ENCODE measurements at places on chromosomes 6 and 20.
A peak's percentile ranks its signal among the peaks of the same experiment; 100 is the strongest.

DNA sequence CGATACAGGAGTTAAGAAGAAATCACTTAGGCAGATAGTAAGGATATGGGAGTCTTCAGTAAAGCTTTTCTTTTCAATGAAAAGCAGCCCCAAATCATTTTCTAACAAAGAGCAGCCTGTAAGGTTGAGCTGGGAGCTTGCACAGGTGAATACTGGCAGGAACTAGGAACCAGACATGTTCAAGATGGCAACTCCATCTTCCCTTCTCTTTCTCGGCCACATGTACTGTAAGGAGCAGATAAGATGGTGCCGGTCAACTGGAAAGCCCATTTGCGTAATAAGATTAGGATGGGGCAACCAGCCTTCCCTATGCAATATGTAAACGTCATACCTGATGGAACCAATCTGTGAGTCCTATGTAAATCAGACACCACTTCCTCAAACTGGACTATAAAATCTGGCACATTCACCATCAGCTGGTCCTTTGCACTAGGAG, 46.2 kb upstream of the RNGTT start:
- DNase-seq: peak; percentile 90

DNA sequence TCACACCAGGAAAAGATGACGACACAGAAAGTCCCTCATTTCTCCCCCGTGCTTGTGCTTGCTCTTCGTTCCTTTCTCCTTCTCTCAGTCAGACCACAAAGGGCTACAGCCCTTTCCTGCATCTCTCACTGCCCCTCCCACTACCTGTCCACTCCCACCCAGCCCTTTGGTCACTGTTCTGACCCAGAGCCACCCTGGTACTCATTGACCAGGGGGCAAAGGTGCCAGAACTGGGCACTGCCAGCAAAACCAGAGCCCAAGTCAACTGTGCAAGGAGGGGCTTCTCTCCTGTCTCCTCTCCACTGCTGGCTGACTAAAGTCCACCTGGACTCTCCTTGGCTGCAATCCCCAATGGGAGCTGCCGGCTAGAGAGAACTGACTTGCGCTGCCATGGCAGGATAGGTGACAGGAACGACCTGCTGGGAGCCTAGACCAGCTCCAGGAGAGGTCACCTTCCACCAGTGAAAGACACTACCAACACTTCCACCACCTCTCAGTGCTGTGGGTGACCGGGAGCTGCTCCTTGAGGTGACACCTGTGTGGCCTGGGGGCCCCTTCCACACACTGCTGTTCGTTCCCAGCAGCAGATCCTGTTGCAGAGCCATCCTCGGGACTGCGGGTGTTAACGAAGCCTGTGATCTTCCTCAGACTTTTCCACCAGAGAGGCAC, 32.8 kb downstream of the KCNK17 start:
- no peak for DNase-seq

DNA sequence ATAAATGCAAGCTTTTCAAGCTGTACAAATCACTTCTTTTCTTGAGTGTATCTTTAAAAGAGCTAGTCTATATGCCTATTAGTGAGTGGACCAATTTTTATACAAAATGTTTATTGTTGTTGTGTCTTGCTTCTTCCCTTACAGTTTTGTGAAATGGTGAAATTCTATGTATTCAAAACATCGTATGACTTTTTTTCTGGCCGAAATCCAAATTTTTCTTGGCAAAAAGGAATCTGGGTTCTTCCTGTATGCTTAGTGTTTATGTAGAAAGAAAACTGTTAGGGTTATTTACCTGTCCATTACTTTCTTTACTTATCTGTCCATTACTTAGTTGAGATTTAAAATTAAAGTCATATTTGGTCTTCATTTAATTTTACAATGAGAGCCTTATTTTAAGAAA, 153.9 kb downstream of the MMS22L start:
- no peak for DNase-seq

- DNase-seq: no peak
Measured at GRCh38 chr6:169854813-169855212, 103.4 kb downstream of the ERMARD start.

GRCh38 chr6:137217801-137218472, 1.2 kb downstream of the IFNGR1 start:
- DNase-seq: peak; percentile 86

DNA sequence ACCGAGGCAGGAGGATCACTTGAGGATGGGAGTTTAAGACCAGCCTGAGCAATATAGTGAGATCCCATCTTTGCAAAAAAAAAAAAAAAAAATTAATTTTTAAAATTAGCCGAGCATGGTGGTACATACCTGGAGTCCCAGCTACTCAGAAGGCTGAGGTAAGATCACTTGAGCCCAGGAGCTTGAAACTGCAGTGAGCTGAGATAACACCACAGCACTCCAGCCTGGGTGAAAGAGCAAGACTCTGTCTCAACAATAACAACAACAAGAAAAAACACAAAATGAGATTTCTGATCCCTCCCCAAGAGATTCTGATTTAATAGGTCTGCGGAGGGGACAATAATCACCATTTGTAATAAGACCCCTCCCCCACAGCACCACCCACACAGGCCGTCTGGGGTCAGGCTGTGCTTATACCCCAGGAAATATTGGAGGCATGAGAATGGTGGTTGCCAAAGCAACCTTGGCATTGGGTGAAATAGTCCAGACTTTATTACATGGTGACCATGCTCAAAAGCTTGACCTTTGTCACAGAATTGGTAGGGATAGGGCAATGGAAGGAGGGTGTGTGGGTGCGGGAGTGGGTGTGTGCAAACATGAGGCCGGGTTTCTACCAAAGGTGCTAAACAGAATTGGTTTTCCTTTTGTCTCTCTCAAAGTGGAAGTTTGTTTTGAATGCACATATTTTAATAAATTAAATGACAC, 24.4 kb upstream of the ADTRP start:
- peak; percentile 33 for DNase-seq

DNA sequence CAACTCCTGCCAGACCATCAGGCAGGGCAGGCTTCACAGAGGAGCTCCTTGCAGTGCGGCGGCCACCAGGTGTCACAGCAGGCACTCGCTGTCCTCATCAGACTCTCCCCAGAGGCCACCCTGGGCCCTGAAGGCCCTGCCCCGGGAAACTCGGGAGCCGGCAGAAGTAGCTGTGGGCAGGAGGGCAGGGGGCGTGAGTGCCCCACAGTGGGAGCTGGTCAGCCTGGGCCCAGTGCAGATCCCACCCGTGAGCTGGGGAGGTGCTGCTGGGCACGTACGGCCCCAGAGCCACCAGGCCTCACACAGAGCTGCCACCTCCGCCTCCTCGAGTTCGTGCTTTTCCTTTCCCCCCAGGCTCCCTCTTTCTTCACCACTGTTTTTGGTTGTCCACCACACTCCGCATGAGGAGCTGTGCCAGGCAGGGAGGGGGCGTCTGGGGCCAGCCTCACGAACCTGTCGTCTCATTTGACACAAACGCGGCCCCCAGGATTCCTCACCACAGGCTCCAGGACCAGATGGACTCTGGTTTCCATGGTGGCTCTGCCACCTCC, 33.8 kb downstream of the FRMD1 start:
- no peak for DNase-seq

DNA sequence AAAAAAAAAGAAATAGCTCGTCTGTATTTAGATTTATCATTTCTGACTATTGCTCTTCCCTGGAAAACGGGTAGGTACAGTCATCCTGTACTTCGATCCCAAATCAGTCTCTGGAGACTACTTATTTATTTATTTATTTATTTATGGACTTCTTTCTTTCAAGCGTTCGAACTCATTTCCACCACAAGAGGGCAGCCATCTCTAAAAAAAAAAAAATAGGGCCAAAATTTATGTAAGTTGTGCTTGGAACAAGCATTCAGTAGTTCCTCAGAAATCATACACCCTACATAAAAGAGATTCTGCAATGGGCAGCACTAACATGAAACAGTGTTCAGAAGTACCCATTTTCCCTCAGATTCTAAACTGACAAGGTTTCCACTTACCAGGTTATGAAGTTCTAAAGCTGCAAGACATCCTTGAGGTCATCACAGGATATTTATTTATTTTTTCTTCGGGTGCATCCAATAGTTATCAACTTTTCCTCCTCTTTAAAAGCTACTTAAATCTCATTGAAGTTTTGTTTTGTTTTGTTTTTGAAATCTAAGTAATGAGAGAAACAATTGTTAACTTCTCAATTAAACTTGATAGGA, 1.9 kb upstream of the BMP2 start:
- peak; percentile 58 for DNase-seq

Data from inflammatory macrophage (primary cell).